ENCODE measurements at places on chromosomes 16 and 17.

- no peak for DNase-seq
Measured at GRCh38 chr17:33964344-33964979, 290.6 kb upstream of the CCL2 start.

- no peak for DNase-seq
Measured at GRCh38 chr16:84925773-84926372, 85.5 kb downstream of the ZDHHC7 start.

GRCh38 chr17:29180788-29181160 is 576 bp upstream of the MYO18A start:
- no peak for DNase-seq

- DNase-seq: no peak
Measured at GRCh38 chr17:77476006-77476405, 335.2 kb downstream of the SEC14L1 start.

GRCh38 chr16:61435346-61435745 is 600.9 kb downstream of the CDH8 start:
- no peak for DNase-seq

- DNase-seq: no peak
Measured at GRCh38 chr17:45645330-45645729, 138.8 kb upstream of the CRHR1 start.

GRCh38 chr17:67950945-67951344 is 45.3 kb downstream of the C17orf58 start:
- DNase-seq: no peak

DNA sequence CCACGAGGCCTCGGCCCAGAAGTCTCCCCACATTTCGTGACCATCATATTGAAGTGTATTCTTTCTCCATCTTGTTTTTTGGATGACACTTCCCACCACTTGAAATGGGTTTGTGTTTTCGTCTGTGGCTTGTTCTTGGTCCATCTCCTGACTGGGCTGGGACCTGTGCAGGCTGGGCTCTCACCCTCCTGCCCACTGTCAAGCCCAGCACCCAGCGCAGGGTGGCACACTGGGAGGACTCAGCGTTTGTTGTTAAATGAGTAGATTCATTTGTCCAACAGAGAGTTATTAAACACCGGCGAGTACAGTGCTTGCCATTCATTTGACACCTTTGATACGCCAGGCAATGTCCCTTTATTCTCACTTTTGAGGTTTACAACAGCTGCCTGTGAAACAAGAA is 22.6 kb downstream of the NT5M start:
- peak; percentile 63 for DNase-seq

DNA sequence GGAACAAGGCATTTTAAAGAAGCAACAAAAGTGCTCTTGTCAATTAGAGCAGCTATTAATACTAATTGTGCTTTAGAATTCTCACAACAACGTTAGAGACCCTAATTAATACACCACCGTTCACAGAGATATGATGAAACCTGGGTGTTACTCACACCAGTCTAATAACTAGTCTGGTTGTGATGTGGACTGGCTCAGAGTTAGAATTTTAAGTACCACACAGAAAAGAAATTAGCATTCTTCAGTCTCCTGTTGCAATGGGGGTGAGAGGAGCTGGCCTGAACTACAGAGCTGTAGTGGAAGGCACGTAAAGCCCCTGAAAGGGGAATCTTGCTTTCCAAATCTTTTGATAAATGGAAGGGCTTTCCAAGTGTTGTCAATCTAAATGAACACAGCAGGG is 240.8 kb upstream of the TOX3 start:
- DNase-seq: no peak

GRCh38 chr17:37830151-37830993 is 85.5 kb upstream of the HNF1B start:
- DNase-seq: no peak

GRCh38 chr16:86398201-86398600 is 112.1 kb upstream of the FOXF1 start:
- DNase-seq: no peak

GRCh38 chr17:67400193-67400592 is 23.1 kb downstream of the PITPNC1 start:
- DNase-seq: no peak

- DNase-seq: no peak
Measured at GRCh38 chr17:45227926-45228762, 6.5 kb downstream of the FMNL1 start.

Data from posterior cingulate gyrus (tissue), 11 donors.